ENCODE measurements at places on chromosomes 5 and 9. TPM values are rescaled to one million over a fixed set of nuclear protein-coding genes. Genes with fewer than 3 reads are reported as not detected.
A peak's percentile ranks its signal among the peaks of the same experiment; 100 is the strongest.

- DNase-seq, result no peak
These were observed 89.1 kb downstream of the SLC24A2 start for GRCh38 chr9:19699756-19700155.

GRCh38 chr9:38274800-38275199, 117.7 kb upstream of the ALDH1B1 start:
- no peak for DNase-seq

GRCh38 chr9:137853392-137853995, 24.1 kb upstream of the CACNA1B start:
- DNase-seq, result no peak

GRCh38 chr5:135864503-135865435, 30.3 kb downstream of the SLC25A48 start:
- no peak for DNase-seq

DNA sequence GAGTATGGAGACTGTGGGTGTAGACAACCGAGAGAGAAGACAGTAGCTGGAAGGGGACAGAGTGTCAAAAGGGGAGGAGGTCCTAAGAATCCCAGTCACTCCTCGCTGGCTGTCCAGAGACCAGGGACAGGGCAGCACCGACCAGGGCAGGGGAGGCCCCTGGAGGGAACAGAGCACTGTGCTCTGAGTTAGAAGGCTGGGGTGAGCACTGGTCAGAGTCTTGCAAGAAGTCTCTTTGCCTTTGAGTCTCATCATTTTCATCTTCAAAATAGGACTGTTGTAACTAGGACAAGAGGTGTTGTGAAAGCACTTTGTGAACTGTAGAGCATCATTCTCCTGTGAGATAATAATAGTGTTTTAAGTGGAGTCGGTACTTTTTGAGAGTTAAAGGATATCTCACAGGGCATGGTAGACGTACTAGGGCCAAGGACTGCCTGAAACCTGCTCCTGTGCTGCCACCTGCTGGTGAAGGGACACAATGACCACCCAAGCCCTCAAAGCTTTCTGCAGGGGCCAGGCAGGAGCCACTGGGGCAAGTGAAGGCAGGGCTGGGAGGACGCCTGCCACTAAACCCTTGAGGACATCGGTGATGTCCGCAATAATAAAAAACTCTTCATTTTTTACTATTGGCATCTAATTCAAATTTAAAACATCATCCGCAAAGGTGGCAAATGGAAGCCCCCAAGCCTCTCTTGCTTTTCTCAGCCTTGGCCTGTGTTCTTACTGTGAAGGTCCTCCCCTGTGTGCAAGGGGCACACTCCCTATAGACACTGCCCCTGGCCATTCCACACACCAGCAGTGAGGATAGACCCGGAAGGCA, 28.2 kb downstream of the SLC6A7 start:
- peak; percentile 71 for DNase-seq

DNA sequence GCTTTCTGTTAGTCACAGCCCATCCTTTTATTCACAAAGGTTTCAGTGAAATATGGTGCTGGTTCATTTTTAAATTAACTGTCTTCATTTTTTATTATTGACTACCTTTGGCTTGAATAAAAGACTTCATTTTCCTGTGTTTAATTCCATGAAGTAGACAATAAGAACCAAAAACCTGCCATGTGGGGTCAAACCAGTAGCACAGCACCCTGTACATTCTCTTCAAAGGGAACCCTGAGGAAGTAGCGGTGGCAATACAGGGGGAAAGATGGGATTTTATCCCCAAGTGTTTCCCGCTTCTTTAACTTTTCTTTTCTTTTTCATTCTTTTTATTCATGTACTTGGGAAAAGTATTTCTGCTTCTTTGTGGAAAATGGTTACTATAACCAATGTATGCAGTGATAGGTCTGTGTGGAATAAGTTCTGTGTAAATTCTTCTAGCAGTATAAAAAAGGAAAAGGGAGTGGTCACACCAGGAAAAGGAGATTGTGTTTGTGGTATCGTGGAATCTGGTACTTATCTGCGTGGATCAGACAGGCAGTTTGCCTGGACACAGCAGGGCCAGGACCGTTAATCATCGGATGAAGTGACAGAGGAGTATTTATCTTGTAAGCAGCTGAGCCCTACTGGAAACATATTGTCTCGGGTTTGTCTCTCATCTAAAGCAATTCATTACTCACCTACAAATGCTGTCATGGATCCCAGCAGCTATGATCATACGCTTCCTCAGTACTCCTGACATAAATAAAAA, 94.2 kb downstream of the PPIC start:
- DNase-seq, result no peak

SHROOM1 gene
- polyA plus RNA-seq, result 10.8 TPM

DNA sequence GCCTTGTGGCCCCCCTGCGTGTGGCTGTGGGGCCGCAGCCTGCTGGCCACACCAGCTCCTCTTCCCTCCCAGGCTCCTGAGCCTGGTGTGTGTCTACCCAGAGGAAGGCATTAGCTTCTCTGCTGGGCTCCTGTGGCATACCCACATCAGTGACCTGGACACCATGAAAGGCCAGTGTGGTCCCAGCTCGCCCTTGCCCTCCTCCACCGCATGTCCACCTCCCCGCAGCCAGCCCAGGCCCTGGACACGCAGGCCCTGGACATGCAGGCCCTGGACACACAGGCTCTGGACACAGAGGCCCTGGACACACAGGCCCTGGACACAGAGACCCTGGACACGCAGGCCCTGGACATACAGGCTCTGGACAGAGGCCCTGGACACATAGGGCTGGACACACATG, 153.4 kb upstream of the PPP1R26 start:
- no peak for DNase-seq

GRCh38 chr5:79448336-79448735, 65.6 kb downstream of the HOMER1 start:
- no peak for DNase-seq

DNA sequence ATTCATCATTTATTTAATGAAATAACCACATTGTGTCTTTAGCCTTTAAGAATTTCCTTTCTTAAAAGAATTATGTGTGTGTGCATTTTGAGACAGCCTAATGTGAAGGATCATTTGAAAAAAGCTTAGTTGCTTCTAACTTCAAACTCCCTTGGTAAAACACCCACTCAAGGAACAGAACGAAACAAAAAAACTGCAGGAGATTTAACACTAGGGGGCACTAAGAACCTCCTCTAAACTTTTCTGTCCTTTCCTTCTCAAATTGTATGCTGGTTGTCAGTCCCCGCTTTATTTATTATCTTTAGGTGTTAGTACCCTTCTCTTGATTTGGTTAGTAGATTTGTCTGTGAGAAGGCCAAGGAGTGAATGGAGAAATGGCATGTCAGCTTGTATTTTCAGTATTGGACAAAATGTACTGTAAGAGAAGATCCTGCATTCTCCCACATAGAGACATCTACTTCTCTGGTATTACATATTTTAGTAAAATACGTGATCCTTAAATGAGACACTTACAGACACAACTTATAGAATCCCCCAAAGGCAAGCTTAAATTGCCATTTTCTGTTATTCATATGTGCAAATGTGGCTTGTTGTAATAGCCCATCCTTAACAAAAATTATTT, 229.7 kb downstream of the MRPS30 start:
- peak; percentile 18 for DNase-seq

GRCh38 chr9:22285066-22285465, 161.6 kb upstream of the DMRTA1 start:
- no peak for DNase-seq

PDGFRB gene
- 159 TPM for polyA plus RNA-seq

ZNF366 gene
- 3.4 TPM for polyA plus RNA-seq
